ENCODE measurements at places on chromosomes 7 and 10.

DNA sequence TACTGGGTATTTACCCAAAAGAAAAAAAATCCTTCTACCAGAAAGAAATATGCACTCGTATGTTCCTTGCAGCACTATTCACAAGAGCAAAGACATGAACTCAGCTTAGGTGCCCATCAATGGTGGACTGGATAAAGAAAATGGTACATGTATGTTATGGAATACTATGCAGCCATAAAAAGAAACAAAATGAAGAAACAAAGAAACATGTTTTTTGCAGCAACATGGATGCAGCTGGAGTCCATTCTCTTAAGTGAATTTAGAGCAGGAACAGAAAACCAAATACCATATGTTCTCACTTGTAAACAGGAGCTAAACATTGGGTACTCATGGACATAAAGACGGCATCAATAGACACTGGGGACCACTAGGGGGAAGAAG, 5.5 kb upstream of the GNB2 start:
- DNase-seq: no peak

DNA sequence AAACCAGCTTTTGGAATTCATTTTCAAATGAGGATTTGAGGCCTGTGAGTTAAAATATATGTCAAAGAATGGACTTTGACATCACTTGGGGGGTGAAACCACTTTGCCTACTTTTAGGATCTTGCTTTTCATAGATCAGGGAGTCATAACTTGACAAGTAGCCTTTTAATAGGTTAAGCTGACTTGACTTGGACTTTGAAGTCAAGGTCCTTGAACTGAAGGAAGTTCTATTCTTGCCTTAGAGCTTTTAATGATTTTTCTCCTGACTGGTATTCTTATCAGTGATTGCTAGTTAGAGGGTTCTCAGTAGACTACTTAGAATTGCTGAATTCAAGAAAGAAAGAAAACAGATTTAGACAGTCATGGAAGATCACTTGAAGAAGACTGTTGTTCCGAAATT, 17.7 kb downstream of the AGR2 start:
- DNase-seq: no peak

- DNase-seq: peak; percentile 66
Observed at GRCh38 chr10:114715171-114715670, 57.1 kb upstream of the ABLIM1 start.

GRCh38 chr7:26457696-26458327, 166.2 kb downstream of the SNX10 start:
- DNase-seq: no peak

DNA sequence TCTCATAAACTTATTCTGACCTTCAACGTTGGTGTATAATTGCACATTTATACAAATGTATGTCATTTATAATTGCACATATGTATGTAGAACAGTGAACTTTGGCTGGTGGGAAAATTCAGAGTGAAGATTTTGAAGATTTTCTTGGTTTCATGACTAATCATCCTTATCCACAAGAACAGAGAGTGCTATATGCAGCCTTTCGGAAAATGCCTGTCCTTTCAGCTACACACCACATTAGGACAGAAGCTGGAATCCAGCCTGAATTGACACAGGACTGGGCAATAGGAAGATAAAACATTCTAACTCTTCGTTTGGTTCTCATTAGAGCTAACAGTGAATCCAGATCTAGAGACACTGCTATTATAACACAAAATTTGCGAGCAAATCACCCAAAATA, 166.2 kb downstream of the PDE1C start:
- no peak for DNase-seq

DNA sequence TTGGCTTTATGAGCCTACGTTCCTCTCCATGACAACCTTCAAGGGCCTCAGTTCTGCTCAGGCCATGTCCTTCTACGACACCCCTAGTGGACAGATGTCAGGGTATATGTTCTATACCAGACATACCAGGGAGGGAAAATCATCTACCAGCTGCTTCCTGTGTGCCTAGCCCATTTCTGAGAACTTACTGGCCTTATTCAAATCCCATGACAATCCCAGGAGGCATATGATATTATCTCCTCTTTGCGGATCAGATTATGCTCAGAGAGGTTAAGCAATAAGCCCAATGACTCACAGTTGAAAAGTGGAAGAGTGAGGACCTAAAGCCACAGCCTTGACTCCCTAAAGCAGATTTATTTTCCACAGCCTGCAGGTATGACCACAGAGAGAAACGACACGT, 139.3 kb downstream of the GLI3 start:
- DNase-seq: peak; percentile 88

DNA sequence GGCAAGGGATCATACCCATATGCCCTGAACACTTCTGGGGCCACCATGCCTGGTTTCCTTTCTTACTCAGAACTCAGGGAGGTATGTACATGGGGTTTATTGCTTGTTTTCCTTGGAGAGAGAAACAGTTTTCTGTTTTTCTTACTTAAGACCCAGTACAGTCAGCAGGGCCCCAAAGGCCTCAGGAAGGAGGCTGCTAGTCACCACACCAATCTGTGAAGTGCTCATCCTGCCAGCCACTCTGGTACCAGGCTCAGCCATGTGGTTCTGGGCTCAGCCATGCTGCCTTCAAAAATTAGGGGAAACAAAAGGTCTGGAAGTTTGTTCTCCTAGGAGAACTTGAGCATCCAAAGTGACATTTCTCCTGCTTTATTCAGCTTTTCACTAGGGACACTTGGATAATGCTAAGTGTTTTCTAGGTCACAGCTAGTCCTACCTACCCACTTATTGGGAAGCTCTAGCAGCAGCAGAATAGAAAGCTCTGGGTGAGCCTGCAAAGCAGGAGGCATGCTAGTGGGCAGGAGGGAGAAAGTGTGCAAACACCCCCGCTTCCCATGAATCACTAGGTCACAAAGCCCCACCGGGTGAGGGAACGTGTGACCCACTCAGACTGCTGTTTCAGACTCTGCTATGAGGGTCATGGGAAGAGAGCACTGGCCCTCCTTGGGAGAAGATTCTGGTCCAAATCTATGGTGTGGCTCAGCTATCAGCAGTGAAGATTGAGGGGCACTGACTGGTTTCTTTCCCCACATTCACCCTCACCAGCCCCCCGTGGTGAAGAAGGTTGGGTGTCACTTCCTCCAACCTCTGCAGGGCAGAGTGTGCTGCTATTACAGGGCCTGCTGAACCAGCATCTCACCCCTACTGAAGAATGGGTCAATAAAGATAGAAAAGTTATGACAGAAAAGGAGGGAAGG, 23.9 kb downstream of the NUDCD3 start:
- DNase-seq: no peak

GRCh38 chr10:29501692-29502091, 133.1 kb downstream of the SVIL start:
- peak; percentile 83 for DNase-seq

Measured in fibroblast of upper back skin (primary cell).